NCI-H69 (cell line): ENCODE measurements at places on chromosomes 1 and 21.
A peak's percentile ranks its signal among the peaks of the same experiment; 100 is the strongest.

DNA sequence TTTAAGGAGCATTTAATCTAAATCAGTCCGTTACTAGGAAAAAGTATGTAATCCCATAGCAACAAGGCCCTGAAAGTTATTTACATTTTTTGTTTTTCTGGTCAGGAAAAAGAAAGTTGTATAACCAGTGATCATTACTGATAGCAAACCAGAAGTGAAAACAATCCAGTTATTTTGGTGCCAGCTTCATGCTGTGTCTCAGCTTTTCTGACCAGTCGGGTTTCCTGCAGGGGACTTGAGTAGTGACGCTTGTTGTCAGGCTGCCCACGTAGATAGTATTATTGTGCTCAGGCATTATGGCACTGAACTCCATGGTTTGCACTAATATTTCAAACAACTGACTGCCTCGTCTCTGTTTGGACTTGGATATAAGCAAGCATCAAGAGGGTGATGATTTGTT is 55.2 kb downstream of the SASS6 start:
- DNase-seq, result no peak

DNA sequence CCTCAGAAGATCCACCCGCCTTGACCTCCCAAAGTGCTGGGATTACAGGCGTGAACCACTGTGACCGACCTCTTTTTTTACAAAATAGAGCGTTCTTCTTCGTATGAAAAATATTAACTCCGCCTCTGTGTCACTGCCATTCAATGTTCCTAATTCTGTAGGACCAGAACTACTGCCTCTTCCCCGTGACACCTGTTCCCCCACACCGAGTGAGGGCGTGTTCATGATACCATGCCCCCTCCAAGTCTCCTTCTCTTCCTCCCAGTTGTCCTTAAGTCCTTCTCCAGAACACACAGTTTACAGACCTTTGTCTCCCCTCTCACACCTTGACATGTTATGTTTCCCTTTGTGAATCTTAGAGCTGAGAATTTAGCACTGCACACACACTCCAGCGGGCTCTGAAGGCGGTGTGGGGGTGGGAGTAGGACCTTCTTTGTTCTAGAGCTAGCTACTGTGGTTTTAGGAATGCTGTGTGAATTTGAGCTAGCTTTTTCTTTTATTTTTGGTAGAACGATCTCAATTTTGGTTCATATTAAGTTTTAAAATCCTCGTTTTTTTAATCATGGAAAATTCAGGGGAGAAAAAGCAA is 82.4 kb upstream of the LPGAT1 start:
- DNase-seq, result no peak

DNA sequence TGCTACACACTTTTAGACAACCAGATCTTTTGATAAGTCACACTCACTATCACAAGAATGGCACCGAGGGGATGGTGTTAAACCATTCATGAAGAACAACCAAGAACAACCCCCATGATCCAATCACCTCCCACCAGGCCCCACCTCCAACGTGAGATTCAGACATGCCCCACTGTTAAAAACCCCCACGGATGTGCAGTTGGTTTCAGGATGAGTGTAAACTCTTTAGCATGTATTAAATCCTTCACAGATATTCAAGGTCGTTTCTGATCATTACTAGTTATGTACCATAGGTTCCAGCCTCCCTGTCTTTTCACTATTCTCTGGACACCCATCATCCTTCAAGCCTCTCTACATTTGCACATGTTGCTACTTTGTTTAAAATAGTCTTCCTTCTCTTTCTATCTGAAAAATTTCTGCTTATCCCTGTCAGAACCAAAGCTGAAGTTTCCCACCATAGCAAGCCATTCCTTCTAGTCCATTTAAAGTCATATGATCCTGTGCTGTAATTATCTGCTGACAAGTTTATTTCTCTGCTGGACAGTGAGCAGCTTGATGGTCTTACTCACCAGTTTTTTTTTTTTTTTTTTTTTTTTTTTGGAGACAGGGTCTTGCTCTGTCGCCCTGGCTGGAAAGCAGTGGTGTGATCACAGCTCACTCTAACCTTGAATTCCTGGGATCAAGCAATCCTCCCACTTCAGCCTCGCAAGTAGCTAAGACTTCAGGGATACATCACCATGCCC is 36.8 kb downstream of the MAP10 start:
- no peak for DNase-seq

GRCh38 chr1:229101011-229101871 is 169.7 kb upstream of the RAB4A start:
- DNase-seq, result peak; percentile 79
